ENCODE measurements at places on chromosomes 6 and 20.

GRCh38 chr6:154648888-154649205, 84.4 kb upstream of the SCAF8 start:
- no peak overlapping the region for H3K4me3 ChIP-seq
- peaks cover 15% of the 10 kb centered on the region for H3K4me1 ChIP-seq
- no peaks in the 10 kb centered on the region for H3K36me3 ChIP-seq
- no peak overlapping the region for H3K27ac ChIP-seq

- no peaks in the 10 kb centered on the region for H3K27me3 ChIP-seq
- H3K36me3 ChIP-seq: peaks cover 97% of the 10 kb centered on the region
- no peak overlapping the region for H3K4me3 ChIP-seq
- H3K27ac ChIP-seq: peak overlapping the region; percentile 0
Observed at GRCh38 chr6:11198663-11199603, 33.5 kb downstream of the NEDD9 start.

DNA sequence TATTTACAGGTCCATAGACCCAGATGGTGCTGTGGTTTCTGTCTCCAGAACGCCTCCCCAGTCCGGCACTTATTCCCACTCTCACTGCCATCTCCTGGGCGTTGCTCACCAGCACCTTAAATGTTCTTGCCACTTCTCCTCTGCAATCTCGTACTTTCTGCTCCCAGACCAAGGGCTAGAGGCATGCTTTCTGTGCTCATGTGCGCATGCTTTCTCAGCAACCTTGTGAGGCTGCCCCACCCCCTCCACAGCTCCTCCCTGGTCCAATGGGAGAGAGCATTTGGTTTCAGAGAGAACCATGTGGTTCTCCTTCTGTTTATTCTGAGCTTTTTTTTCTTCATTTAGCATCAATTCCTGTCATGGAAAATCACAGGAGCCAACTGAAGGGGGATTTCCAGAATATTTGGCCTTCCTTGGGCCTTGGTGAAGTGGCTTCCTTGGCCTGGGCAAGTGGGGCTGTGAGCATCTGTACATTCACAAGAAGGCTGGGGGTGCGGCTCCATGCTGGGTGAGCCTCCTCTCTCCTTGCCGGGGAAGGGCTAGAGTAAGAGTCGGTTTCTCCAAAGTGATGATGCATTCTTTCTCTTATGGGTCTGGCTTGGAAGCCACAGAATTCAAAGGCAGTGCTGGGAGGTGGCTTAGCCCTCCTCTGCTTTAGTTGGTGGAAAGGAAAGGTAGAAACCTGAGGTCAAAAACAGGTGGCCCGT, 66.6 kb downstream of the PHACTR3 start:
- H3K4me1 ChIP-seq: no peaks in the 10 kb centered on the region
- DNase-seq: no peak
- no peak overlapping the region for H3K27ac ChIP-seq
- no peaks in the 10 kb centered on the region for H3K36me3 ChIP-seq
- H3K27me3 ChIP-seq: no peaks in the 10 kb centered on the region

DNA sequence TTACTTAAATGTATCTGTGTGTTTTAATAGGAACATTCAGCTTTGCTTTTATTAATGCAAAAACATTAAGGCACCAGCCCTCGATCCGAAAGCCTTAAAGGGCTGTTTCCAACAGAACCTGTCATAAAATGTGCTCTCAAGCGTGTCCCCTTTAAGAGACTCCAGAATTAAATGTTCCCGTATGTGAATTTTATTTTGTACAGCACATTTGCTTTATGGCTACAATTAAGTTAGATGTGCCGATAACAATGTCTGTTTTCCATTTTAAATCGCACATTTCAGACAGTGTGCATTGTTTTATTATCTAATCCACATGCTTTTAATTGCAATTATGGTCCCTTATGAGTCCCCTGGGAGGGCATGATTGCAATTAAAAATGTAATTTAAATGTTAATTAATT, 198.9 kb downstream of the TSHZ2 start:
- DNase-seq: no peak
- H3K4me3 ChIP-seq: no peak overlapping the region
- H3K36me3 ChIP-seq: no peaks in the 10 kb centered on the region
- no peak overlapping the region for H3K27ac ChIP-seq

DNA sequence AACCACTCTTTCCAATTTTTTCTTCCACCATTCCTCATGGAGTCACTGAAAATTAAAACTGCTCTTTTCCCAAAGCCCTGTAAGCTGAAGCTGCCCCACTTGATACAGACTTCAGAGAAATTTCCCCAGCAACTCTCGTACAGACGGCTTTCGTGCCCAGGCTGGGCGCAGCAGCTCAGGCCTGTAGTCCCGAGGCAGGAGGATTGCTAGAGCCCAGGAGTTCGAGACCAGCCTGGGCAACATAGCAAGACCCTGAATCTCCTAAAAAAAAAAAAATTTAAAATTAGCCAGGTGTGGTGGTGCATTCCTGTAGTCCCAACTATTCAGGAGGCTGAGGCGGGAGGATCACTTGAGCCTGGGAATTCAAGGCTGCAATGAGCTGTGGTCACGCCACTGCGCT, 6.6 kb downstream of the PPDPF start:
- H3K4me1 ChIP-seq: peaks cover 5% of the 10 kb centered on the region
- H3K36me3 ChIP-seq: peaks cover 17% of the 10 kb centered on the region
- no peak overlapping the region for H3K27ac ChIP-seq
- H3K4me3 ChIP-seq: no peak overlapping the region
- H3K27me3 ChIP-seq: peaks cover 8% of the 10 kb centered on the region

DNA sequence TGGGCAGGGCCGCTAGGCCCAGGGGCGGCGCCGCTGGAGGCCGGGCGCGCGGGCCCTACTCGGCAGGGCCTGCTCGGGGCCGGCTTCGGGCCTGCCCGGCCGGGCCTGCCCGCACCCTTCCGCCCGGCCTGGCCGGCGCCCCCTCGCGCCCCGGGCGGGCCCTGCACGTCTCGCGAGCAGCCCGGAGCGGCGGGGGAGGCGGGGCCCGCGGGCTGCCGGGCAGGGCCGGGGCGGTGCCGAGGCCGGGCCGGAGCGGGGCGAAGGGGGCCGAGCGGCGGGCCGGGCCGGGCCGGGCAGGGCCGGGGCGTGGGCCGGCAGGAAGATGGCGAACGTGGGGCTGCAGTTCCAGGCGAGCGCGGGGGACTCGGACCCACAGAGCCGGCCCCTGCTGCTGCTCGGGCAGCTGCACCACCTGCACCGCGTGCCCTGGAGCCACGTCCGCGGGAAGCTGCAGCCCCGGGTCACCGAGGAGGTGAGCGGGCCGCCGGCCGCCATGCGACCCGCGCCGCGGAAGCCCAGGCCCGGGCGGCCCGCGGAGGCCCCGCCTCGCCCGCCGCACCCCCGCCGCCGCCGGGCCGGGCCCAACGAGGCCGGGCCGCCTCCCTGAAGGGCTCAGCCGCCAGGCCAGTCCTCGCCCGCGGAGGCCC, at the start of gene NPEPL1:
TSS of gene NPEPL1 (plus strand) at position 222 of the 647 bp plus-strand sequence. CDS start at position 323, 101 bp downstream.
- no peaks in the 10 kb centered on the region for H3K36me3 ChIP-seq
- peak within 1 kb of the TSS; percentile 98 for H3K27ac ChIP-seq
- peaks cover 7% of the 10 kb centered on the region for H3K4me1 ChIP-seq
- DNase-seq: peak; percentile 95
- peak within 1 kb of the TSS; percentile 73 for H3K4me3 ChIP-seq
- H3K27me3 ChIP-seq: no peaks in the 10 kb centered on the region

DNA sequence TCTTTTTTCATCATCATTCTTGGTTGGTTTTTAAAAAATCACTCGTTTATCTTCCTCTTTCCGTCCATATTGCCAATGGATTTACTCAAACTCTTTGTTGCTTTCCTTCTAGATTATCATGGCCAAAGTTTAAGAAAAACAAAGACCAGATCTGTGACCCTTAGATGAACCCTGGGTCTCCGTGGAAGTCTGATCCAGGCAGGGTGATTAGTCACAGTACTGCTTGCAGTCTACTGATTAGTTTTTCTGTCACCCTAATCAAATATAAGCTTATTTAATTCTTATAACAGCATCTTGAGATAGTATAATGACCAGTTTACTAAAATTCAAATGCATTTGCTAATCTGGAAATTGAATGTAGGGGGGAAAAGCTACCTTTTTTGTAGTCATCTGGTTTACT, 6.0 kb upstream of the SMIM28 start:
- no peaks in the 10 kb centered on the region for H3K27me3 ChIP-seq
- H3K27ac ChIP-seq: no peak overlapping the region
- no peaks in the 10 kb centered on the region for H3K4me1 ChIP-seq
- no peak for DNase-seq
